ENCODE measurements at places on chromosomes 6 and 20.

DNA sequence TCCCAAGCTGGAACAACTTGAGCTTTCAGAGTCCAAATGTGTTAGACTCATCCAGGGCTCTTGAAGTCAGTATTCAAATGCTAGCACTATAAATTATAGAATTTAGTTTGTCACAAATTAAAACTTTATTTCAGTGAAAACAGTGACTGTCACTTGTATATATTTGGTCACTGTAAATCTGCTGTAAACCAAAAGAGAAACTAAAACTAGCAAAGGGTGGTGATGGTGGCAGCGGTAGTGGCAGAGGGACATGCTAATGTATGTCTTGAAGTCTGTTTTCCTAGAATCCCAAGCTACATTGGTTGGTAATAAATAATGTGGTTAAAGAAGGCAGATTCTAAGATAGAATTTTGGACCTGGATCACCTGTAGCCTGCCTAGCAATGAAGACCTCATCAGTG lies 140.4 kb upstream of the CENPW start:
- DNase-seq, result no peak

- no peak for DNase-seq
Observed at GRCh38 chr6:148775161-148775560, 28.3 kb downstream of the UST start.

- DNase-seq, result no peak
Observed at GRCh38 chr6:113779656-113780055, 77.5 kb upstream of the MARCKS start.

GRCh38 chr6:42370323-42370985 lies 81.3 kb downstream of the TRERF1 start:
- DNase-seq, result no peak

DNA sequence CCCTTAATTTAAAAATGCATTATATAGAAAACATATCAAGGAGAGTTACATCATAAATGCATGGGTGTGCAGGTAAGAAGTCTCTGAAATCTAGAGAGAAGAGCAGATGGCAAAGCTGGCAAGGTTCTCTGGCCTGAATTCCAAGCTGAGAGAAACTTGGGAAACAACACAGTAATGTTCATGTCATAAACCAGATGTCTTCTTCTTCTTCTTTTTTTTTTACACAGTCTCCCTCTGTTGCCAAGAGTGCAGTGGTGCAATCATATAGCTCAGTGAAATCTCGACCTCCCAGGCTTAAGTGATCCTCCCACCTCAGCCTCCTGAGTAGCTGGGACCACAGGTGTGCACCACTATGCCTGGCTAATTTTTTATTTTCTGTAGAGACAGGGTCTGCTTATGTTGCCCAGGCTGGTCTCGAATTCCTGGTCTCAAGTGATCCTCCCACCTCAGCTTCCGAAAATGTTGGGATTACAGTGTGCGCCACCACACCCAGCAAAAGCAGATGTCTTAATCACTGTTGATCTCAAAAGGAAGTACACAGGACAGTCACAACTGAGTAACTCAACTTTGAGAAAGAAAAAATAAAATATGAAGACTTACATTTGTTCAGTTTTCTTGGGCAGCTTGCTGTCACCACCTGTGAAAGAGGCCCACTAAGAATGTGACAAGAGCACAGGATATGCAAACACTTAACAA lies 77.3 kb downstream of the DNAAF9 start:
- DNase-seq, result no peak

- no peak for DNase-seq
Observed at GRCh38 chr6:29791786-29792122, 35.9 kb upstream of the HLA-G start.

GRCh38 chr6:36339146-36339545 lies 2.5 kb upstream of the BNIP5 start:
- DNase-seq, result no peak

- DNase-seq, result no peak
Observed at GRCh38 chr6:102928109-102928508, 1534.6 kb downstream of the GRIK2 start.

DNA sequence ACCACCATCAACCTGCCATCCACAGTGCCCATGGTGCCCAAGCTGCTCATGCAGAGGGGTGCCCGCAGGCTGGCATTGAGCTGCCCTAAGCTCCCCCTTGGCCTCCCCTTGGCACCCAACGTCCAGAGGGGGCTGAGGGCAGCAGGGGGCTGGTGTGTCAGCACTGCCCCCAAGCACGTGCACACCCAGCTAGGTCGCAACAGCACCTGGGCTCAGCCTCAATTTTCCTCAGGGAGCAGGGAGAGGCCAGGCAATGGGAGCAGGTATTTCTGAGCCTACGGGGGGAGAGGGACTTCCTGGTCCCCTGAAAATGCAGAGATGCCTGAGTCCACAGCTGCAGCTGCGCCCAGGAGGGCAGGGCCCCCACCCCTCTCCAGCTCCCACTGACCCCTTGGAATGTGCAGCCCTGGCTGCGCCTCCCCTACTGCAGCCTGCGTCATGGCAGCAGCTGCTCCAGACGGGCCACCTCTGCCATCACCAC lies 204.2 kb downstream of the ANKRD60 start:
- no peak for DNase-seq

DNA sequence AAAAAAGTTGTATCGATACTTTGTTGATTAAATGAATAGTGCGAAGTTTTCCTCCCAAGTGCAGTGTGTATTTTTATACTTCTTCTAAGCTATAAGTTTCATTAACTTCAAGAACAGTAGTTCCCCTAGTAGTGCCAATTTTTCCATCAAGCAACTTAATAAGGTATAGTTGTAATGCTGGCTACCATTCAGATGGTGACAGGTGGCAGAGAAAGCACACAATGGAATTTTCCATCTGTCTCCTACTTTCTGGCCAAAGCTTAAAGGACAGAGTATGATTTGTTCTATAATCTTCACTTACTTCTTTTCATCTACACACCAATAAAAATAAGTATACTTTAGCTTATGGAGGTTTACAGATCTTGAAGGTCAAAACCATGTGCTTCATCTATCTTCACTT lies 431.1 kb downstream of the NKAIN2 start:
- no peak for DNase-seq

GRCh38 chr6:140068801-140069200 lies 694.4 kb upstream of the CITED2 start:
- DNase-seq, result no peak

GRCh38 chr6:53643481-53643965 lies 22.0 kb downstream of the KLHL31 start:
- no peak for DNase-seq

GRCh38 chr6:76435174-76435573 lies 362.7 kb upstream of the IMPG1 start:
- no peak for DNase-seq

DNA sequence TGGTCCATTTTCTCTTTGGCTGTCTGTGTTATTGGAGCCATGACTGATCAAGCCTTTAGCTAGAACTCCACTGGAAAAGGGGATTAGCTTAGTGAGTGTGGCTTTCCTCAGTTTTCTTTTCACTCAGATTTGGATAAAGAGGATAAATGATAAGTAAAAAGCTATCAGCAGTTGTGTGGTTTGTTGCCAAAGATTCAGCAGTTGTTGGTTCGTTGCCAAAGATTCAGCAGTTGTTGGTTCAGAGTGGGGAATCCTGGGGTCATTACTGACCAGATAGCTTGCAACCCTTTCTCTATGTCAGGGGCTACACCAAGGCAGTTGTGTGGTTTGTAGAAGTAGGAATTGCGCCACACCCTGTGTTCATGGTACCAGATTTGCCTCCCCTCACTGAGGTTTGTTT lies 107.7 kb upstream of the SCP2D1 start:
- no peak for DNase-seq

- DNase-seq, result no peak
Observed at GRCh38 chr20:18715564-18715963, 98.0 kb upstream of the SCP2D1 start.

DNA sequence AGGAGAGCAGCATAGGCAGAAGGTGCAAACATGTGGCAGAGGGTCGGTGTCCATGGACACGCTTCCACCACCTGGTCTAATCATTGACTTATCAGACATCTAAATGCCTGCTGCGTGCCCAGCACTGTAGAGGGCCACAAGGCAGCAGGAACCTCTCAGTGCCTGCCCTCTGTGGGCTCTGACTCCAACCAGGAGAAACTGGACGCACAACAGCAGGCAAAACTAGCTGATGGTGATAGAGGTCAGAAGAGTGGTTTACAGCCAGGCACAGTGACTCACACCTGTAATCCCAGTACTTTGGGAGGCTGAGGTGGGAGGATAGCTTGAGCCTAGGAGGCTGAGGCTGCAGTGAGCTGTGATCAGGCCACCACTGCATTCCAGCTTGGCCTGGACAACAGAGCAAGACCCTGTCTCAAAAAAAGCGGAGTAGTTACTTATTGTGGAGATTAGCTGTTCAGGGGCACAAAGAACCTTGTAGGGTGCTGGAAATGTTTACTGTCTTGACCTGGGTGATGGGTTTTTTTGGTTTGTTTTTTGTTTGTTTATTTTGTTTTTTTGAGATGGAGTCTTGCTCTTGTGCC lies 46.5 kb downstream of the PPARD start:
- no peak for DNase-seq

DNA sequence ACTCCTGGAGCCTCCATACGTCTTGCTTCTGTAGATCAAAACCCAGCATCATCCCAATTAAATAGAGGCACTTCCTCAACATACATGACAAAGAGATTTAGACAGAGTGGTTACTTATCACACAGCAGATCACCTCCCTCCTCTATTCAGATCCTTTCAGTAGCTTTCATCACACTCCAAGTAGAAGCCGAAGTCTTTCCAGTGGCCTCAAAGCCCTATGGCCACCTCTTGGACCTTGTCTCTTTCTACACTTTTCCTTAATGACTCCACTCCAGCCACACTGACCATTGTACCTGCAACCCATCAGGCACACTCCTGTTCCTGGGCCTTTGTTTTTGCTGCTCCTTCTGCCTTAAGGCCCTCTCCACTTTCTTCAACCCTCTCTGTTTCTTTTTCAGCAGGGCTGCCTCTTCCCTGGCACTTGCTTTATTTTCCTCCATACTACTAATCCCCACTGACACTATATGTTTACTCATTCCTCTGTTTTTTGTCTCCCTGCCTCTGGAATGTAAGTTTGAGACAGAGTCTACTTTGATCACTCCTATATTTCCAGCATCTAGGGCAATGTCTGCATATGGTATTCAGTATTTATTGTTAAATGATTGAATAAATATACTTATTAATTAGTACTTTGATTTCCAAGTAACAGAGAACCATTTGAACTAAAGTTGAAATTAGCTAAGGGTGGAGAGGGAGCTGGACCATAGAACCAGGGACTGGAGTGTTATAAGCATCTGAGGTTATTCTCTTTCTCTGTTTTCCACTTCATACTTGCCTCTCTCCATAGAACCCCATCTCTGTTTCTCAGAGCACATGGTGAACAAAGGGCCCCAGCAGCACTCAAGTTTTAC lies 43.4 kb upstream of the TRAM2 start:
- no peak for DNase-seq

DNA sequence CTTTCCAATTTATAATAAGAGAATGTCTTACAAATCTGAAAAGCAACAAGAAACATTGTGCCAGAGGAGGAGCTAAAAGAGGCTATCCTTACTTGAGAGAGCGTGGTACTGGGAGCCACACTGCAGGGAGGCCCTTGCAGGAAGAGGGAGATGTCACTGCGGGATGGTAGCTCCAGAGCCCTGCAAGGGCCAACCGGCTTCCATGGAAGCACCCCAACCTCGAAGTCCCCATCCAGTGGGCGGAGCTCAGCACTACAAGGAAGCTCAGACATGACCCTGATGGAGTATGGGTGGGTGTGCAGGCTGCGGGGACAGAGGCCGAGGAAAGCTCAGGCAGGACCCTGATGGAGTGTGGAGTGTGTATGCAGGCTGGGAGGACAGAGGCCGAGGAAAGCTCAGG lies 57.8 kb upstream of the RPS6KA2 start:
- no peak for DNase-seq

DNA sequence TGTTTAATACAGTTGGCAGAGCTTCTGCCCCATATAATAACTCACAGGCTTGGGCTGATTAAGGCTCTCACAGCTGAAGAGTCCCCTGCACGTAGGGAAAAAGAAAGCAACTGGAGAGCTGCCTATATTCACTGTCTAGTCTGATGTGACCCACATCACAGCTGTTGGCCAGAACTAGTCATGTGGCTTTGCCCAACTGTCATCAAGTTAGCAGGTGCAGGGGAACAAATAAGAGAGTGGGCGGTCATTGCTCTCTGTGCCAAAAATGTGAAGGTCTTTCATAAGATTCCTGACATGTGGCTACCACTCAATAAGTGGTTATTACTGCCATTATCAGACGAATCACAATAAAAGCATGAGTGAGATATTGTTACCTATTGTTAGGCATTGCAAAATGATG lies 665.2 kb downstream of the DOK5 start:
- DNase-seq, result no peak

DNA sequence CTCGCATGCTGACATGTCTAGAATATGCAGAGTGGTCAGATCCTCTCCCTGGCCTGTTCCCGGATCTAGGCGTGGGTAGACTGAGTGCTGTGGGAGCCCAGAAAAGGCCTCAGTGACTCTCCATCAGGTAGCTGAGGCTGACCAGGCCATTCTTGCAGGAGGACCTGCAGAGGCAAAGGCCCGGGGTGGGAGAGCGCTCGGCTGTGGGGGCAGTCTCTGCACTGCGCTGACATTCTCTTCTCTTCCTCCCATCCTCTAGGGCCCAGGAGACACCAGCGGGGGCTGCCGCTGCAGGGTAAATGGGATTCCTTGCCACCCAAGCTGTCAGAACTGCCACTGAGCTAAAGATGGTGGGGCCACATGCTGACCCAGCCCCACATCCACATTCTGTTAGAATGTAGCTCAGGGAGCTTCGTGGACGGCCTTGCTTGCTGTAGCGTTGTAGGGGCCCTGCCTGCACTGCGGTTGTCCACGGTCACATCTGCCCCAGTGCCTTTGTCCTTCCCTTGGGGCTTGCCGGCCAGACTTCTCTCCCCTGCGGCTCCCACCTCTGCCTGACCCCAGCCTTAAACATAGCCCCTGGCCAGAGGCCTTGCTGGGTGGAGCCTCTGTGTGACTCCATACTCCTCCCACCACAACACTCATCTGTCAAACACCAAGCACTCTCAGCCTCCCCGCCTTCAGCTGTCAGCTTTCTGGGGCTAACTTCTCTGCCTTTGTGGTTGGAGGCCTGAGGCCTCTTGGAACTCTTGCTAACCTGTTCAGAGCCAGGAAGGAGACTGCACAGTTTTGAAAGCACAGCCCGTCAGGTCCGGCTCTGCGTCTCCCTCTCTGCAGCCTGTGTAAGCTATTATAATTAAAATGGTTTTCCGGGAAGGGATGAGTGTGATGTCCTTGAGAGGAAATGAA lies 22.2 kb downstream of the RBCK1 start:
- DNase-seq, result no peak

DNA sequence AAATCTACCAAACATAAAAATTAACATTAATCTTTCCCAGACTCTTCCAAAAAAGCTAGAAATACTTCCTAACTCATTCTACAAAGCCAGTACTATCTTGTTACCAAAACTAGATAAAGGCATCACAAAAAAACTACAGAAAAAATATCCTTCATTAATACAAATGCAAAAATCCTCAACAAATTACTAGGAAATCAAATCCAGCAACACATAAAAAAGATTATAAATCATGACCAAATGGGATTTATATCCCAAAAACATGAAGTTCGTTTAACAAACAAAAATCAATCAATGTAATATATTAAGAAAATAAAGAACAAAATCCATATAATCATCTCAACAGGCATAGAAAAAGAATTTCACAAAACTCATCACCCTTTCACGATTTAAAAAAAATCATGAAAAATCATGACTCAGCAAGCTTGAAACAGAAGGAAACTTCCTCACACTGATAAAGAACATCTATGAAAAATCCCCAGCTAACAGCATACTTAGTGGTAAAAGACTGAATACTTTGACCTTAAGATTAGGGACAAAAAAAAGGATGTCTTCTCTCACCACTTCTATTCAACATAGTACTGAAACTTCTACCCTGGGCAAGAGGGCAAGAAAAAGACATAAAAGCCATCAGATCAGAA lies 43.2 kb downstream of the RANBP9 start:
- no peak for DNase-seq
